ENCODE measurements at places on chromosomes 13 and 19.

DNA sequence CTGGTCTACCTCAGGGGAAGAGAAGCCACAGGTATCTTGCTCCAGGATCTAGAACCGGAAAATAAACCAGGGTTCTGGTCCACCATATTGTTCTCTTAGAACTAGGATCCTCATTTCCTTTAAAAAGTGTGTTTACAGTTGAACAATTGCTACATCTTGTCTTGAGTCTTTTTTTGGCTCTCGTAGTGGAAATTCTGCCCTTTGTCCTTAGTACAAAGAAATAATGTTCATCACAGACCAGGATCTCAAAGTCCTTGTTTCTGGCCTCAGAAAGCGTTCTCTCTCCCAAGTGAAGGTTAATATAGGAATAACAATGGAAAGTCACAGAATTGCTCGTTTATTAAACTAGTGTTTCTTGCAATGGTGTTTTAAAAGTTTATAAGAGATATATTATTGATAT, 20.8 kb downstream of the KLF2 start:
- no peak for DNase-seq

DNA sequence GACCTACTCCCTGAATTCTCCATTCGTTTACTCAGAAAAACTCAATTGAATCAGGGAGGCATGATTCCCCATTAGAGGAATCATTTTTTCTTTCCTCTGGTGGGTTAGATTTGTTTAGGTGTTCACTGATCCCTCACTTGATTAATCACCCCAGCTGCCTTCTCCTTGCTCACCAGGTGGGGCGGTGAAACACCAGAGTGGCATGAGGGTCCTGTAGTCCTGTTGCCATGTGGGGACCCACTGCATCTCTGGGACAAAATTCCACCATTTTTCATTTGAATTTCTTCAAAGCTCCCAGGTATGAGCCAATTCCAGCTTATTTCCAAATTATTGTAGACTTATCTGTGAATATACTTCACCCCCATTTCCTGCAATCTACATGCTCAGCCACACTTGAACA, 462.7 kb upstream of the ZNF507 start:
- no peak for DNase-seq

DNA sequence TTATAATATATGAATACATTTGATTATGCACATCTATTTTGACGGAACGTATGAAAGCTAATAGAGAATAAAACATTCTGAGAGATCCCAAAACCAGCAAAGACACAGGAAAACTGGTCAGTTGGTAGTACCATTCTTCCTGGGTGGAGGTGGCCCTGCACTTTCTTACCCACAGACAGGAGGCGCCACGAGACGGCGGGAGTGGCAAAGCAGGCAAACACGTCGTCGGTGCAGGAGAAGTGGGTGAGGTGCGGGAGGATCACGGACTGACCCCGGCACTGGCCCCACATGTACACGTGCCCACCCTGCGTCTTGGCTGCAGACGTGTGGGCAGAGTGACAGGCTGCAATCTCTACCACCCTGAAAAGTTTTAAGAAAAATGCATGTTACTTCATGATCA, 36.1 kb downstream of the RCBTB1 start:
- no peak for DNase-seq

DNA sequence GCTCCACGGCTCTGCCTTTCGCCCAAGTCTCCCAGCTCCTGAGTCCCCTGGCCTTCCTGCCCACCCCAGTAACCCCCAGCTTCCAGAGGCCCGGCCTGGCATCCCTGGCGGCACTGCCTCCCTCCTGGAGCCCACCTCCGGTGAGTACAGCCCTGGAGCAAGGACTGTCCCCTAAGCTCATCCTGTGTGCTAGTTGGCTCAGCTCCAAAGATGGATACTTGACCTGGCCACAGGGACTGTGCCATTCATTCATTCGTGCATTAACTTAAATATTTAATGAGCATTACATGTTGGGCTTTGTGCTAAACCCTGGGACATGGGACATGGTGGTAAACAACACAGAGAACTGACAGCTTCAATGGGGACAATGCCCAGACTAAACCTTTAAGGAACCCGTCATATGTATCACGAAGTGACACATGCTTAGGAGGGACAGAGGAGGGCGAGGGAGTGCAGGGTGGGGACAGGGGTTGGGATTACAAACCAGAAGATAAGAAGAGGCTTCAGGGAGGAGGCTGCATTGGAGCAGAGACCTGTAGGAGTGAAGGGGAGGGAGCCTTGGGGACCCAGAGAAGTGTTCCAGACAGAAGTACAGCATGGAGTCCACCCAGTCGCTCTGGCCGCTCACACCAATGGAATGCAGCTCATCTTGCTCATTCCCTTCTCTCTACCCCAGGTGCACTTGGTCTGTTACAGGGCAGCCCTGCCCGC, 6.9 kb upstream of the OVOL3 start:
- DNase-seq = no peak

DNA sequence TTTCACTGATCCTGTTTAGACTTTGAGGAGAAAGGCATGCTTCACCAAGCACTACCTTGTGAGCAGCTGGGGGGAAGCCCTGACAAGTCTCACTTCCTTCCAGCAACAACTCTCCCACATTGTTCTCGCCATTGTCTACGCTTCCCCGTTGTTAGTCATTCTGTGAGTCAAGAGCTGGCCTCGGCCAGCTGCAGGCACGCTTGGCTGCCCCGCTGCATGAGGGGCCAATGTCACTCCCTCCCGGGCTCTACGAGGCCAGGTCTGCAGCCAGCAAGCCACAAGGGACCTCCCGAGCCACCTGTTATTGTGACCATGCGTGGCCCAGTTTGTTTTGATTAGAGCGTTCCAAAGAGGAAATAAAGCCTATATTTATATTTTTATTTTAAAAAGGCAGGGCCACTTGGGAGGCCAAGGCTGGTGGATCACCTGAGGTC, 220.9 kb downstream of the FOXO1 start:
- no peak for DNase-seq

DNA sequence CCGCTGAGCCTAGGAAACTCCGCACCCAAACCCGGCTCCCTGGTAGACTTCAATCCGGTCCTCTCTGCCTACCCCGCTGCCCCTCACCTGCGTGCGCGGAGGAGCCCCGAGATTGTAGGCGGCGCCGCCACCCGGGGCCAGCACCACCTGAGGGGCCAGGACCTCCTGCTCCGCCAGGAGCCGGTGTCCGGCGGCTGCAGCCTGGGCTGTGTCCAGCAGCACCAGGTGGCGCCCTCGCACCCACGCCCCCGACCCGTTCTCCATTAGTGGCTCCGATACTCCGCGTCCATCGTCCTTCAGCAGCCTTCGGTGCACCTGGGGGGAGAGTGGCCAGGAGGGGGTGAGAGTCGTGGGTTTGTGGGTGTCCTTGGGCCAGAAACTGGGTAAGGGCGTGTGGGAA, 18.5 kb downstream of the MAN2B1 start:
- no peak for DNase-seq

- no peak for DNase-seq
Measured at GRCh38 chr13:30991184-30991583, 58.7 kb downstream of the TEX26 start.

DNA sequence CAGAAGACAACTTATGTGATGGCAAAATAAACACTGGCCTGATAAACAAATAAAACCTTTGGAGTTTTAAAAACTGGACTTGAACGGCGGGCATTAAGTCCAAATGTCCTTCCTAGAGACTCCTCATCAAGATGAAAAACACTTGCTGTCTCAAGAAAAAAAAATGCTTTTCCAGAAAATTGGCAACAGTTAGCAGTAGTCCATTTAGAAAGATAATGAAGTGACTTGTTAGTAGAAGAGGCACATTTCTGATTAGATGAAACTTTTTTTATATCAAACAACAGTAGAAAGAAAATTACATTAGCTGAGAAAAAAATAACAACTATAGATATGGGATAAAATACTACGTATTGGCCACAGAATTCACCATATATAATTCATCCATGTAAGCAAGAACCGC, 1750.7 kb upstream of the PCDH20 start:
- no peak for DNase-seq

GRCh38 chr13:73531014-73531413, 472.2 kb downstream of the KLF5 start:
- DNase-seq = no peak

GRCh38 chr19:34173193-34173956, 1.1 kb downstream of the LSM14A start:
- no peak for DNase-seq

DNA sequence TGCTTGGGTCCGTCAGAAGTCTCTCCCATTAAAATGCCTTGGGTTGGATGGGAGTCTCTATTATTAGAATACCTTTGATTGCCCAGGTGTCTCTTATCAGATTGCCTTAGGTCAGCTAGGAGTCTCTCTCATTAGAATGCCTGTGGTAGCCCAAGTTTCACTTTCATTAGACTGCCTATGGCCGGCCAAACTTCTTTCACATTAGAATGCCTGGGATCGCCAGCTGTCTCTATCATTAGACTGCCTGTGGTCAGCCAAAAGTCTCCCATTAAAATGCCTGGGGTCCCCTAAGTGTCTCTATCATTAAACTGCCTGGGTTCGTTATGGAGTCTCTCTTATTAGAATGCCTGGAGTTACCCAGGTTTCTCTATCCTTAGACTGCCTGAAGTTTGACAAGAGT, 1476.7 kb downstream of the UQCRFS1 start:
- DNase-seq = no peak

DNA sequence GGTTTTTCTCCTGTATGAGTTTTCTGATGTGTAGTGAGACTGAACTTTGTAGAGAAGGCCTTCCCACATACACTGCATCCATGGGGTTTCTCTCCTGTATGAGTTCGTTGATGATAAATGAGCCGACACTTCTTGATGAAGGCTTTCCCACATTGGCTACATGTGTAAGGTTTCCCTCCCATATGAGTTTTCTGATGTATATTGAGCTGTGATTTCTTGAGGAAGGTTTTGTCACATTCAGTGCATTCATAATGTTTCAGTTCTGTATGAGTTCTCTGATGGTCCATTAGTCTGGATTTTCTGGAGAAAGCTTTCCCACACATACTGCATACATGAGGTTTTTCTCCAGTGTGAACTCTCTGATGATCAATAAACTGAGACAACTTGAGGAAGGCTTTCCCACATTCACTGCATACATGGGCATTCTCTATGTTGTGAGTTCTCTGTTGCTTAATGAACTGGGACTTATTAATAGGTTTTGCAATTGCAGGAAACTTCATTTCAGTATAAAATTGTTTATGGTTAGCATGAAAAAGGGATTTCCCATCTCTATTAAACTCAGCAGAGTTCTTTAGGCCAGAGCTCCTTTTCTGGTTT, 7.5 kb upstream of the ZNF350 start:
- no peak for DNase-seq

DNA sequence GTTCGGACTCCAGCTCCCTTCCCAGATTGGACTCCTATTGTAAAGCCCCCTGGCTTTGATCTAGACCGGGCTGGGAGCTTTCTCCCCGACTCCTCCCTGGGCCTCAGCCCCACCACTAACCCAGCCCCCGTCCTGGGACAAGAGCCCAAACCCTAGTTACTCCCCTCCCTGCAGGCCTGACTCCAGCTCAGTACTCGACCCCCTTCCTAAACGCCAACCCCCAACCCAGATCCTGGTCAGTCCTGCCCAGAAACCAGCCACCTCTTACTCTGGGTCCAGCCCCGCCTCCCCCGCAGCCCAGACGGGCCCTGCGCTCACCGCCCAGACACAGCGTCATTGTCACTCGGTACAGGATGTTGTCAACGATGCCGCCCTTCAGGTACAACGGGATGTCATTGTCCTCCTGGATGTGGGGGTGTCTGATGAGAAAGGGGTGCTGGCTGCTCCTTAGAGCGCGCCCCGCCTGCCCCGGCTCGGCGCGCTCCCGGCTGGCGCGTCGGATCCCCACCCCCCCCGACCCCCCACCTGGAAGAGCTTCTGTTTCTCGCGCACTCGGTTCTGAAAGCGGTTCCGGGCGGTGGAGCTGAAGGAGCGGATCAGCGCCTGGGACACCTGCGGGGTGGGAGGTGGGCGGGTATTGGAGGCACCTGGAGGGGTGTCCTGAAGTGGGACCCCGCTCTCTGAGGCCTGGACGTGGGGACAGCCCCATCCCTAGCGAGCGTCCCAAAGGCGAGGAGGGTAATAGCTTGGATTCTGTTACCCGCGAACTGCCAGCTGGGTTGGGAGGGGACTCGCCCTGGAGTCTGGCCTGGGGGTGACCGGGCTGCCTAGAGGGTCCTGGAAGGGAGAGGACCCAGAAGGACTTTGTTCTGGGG, 866 bp downstream of the COX7A1 start:
- DNase-seq = no peak

DNA sequence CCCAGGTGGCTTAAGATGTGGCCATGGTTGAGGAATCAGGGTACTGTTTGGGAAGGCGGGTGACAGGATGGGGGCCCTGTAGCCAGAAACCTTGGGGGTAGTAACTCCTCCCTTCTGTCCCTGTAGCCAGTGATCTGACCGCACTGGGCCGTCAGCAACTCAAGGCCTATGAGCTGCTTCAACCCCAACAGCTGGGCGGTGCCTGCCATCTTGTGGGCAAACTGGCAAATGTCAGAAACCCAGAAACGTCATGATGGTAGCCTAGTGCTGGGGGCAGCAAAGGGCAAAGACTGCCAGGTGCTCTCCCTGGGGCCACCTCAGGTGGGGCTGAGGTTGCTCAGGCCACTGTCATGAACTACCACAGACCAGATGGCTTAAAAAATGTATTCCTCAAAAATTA, 3.5 kb downstream of the COPE start:
- DNase-seq = no peak

- no peak for DNase-seq
Measured at GRCh38 chr13:79447741-79448140, 33.2 kb upstream of the NDFIP2 start.

GRCh38 chr19:42053037-42053935, 16.7 kb downstream of the GRIK5 start:
- DNase-seq = no peak

DNA sequence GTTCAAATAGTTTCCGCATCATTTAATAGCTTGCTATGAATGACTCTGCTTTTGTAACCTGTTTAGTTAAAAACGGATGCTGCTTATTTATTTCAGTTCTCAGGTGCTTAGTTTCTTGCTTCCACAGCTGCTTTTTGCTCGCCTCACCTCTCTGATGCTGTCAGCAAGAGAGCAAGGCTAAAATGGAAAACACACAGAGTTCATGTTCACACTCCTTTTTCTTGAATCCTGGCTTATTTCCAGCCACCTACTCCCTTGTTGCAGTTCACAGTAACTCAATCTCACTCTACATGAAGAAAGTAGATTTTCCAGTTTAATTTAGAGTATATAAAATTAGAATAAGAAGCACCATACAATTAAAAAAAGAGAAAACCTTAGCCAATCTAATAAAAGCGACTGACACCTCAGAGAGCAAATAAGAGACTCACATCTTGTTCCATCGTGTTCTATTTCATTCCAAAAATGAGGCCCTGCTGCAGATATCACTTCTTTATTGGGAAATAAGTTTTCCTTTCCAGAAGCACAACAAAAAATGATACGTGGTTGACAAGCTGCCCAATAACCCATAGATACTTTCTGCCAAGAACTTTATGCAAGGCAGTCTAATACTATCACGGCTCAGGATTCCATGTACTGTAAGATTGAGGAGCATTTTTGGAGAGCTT, 326.1 kb upstream of the SLITRK1 start:
- DNase-seq = no peak

DNA sequence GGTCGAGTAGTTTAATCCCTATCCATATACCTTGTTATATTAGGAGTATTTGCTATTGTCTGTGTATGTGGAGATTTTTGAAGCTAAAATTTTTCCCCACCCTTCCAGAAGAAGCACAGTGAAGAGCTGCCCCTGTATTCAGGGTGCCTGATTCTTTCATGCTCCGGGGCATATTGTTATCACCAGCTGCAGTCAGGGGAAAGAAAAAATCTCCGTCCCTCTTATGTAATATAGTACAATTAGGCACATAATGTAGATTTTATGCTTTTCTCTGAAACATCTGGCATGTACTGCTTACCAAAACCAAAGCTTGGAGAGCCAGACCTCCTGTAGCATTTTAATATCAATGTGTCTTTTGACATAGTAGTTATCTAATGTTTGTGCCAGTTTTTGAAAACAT, 214.9 kb upstream of the EDNRB start:
- no peak for DNase-seq

GRCh38 chr19:33756177-33756576, 40.5 kb upstream of the KCTD15 start:
- no peak for DNase-seq
